ENCODE measurements at places on chromosomes 2 and 18. TPM values are rescaled to one million over a fixed set of nuclear protein-coding genes. Genes with fewer than 3 reads are reported as not detected.

- H3K4me3 ChIP-seq, result no peak overlapping the region
- no peaks in the 10 kb centered on the region for H3K36me3 ChIP-seq
- DNase-seq, result no peak
- peaks cover 13% of the 10 kb centered on the region for H3K4me1 ChIP-seq
Observed at GRCh38 chr2:237575869-237576862, 9.8 kb downstream of the PRLH start.

- peaks cover 9% of the 10 kb centered on the region for H3K4me1 ChIP-seq
- no peak overlapping the region for H3K27ac ChIP-seq
- DNase-seq, result no peak
- peaks cover 21% of the 10 kb centered on the region for H3K36me3 ChIP-seq
- H3K27me3 ChIP-seq, result no peaks in the 10 kb centered on the region
- H3K4me3 ChIP-seq, result no peak overlapping the region
Observed at GRCh38 chr2:48467637-48468036, 62.3 kb upstream of the STON1 start.

GRCh38 chr18:44679914-44680272, 795 bp upstream of the SETBP1 start:
- H3K27ac ChIP-seq, result no peak overlapping the region
- DNase-seq, result no peak
- H3K4me1 ChIP-seq, result no peaks in the 10 kb centered on the region
- H3K36me3 ChIP-seq, result no peaks in the 10 kb centered on the region

Gene PIGN
- 22.6 TPM for total RNA-seq

DNA sequence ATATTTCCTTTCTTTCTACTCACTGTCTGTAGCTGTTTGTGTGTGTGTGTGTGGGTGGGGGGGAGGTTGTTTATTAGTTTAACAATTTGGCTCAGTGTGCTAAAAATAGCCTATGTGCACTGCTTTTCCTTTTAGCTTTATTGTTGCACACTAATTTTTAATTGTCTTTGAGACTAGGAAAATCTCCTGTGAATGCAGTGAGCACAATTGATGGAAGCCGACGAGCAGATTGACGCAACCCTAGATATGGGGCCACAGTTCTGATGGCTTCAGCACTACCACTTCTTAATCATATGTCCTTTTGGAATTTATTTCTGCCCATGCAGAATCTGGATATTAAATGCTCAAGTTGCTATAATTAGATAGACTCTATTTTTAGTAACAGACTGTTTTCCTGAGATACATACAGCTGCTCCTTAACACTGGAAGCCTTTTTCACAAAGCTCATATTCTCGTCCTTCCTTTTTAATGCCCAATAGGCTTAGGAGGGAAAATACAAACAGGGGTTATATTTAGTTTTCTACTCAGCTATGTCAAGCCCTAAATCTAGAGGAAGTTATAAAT, 109.1 kb downstream of the IRS1 start:
- H3K4me1 ChIP-seq, result peaks cover 25% of the 10 kb centered on the region
- H3K36me3 ChIP-seq, result no peaks in the 10 kb centered on the region
- H3K27ac ChIP-seq, result no peak overlapping the region
- no peak for DNase-seq
- no peak overlapping the region for H3K4me3 ChIP-seq

- no peak overlapping the region for H3K27ac ChIP-seq
- H3K36me3 ChIP-seq, result no peaks in the 10 kb centered on the region
- no peak overlapping the region for H3K4me3 ChIP-seq
- peaks cover 24% of the 10 kb centered on the region for H3K27me3 ChIP-seq
- DNase-seq, result no peak
- peaks cover 7% of the 10 kb centered on the region for H3K4me1 ChIP-seq
Observed at GRCh38 chr2:41872646-41873045, 175.2 kb upstream of the PKDCC start.

DNA sequence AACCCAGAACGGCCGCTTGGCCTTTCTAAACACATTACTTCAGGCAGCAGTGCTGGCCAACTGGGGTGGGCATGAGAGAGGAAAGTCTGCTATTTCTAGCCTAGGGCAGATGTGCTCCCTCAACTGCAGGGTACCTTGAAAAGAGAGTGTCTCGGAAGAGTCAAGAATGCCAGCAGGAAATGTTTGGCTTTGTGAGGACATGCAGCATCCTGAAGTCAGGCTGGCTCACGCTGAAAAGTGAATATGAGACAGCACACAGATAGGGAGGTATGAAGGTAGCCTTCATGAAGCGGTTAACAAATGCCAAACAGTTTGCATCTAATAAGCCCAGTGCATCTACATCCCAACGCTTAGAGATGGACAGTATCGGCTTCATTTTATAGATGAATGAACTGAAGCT, 65.0 kb upstream of the NCKAP5 start:
- peaks cover 39% of the 10 kb centered on the region for H3K4me1 ChIP-seq
- no peaks in the 10 kb centered on the region for H3K27me3 ChIP-seq
- H3K36me3 ChIP-seq, result no peaks in the 10 kb centered on the region

DNA sequence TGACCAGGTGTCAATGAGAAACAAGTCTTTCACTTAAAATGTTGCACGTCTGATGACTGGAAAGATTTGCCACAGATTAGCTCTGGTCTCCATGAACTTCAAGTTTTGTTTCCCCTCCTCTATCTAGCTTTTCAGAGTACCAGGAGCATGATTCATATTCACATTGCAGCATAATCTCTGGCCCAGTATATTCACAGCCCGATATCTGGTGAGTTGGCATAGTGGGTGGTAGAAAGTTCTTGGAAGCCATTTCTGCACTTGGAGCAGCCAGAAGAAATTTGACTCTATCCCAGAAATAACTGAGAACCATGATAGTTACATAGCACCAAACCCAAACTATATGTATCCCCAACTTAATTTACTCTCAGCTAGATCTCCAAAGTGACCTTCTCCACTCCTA, 503.9 kb downstream of the PID1 start:
- no peaks in the 10 kb centered on the region for H3K36me3 ChIP-seq
- DNase-seq, result peak; percentile 23
- no peak overlapping the region for H3K27ac ChIP-seq
- H3K27me3 ChIP-seq, result no peaks in the 10 kb centered on the region

GRCh38 chr2:71746946-71747501, 293.7 kb downstream of the DYSF start:
- H3K27ac ChIP-seq, result peak overlapping the region; percentile 80
- peaks cover 4% of the 10 kb centered on the region for H3K27me3 ChIP-seq
- H3K36me3 ChIP-seq, result peaks cover 11% of the 10 kb centered on the region
- H3K4me1 ChIP-seq, result peaks cover 70% of the 10 kb centered on the region

DNA sequence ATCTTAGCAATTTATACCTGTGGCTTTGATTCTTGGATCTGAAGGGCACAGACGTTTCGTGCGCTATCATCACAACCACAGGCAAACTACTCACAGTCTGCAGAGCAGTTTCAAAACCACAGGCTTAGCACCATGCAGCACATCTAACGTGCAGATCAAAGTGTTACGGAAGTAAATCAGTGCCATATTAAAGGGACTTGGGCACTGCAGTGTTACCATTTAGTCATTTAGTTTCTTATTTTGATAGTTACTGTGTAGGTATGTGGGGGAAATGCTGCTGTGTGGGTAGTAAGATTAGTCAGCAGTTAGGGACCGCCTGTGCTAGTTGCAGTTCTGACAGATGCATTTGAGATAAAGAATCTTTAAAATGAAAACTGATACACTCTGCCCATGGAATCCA, 384.0 kb downstream of the NBAS start:
- peak overlapping the region; percentile 22 for H3K27ac ChIP-seq
- no peaks in the 10 kb centered on the region for H3K27me3 ChIP-seq
- H3K4me1 ChIP-seq, result peaks cover 20% of the 10 kb centered on the region
- H3K36me3 ChIP-seq, result peaks cover 24% of the 10 kb centered on the region
- H3K4me3 ChIP-seq, result peak overlapping the region; percentile 28
- peak; percentile 35 for DNase-seq

- no peak overlapping the region for H3K27ac ChIP-seq
- no peak for DNase-seq
- no peak overlapping the region for H3K4me3 ChIP-seq
- H3K27me3 ChIP-seq, result peaks cover 2% of the 10 kb centered on the region
- peaks cover 16% of the 10 kb centered on the region for H3K4me1 ChIP-seq
Observed at GRCh38 chr2:188122985-188123384, 168.7 kb upstream of the GULP1 start.

Gene KIF5C
- total RNA-seq, result 0.38 TPM

- peaks cover 31% of the 10 kb centered on the region for H3K27me3 ChIP-seq
- H3K4me3 ChIP-seq, result peak overlapping the region; percentile 91
- DNase-seq, result no peak
- no peaks in the 10 kb centered on the region for H3K36me3 ChIP-seq
- H3K4me1 ChIP-seq, result peaks cover 34% of the 10 kb centered on the region
Observed at GRCh38 chr2:241219030-241219382, 30.5 kb downstream of the ANO7 start.

GRCh38 chr2:156826341-156826933, 390.3 kb downstream of the GPD2 start:
- H3K4me1 ChIP-seq, result peaks cover 10% of the 10 kb centered on the region
- H3K27ac ChIP-seq, result 0 out of 2 replicates have a peak overlapping the region, but pooled peaks have one; percentile 2
- H3K4me3 ChIP-seq, result no peak overlapping the region
- H3K36me3 ChIP-seq, result no peaks in the 10 kb centered on the region
- H3K27me3 ChIP-seq, result peaks cover 3% of the 10 kb centered on the region

GRCh38 chr2:238817891-238818290, 30.0 kb upstream of the TWIST2 start:
- no peaks in the 10 kb centered on the region for H3K36me3 ChIP-seq
- DNase-seq, result no peak
- H3K4me1 ChIP-seq, result peaks cover 28% of the 10 kb centered on the region
- H3K27ac ChIP-seq, result no peak overlapping the region
- H3K4me3 ChIP-seq, result no peak overlapping the region

- DNase-seq, result no peak
- H3K36me3 ChIP-seq, result peaks cover 25% of the 10 kb centered on the region
- H3K4me1 ChIP-seq, result peaks cover 29% of the 10 kb centered on the region
- H3K4me3 ChIP-seq, result no peak overlapping the region
- H3K27ac ChIP-seq, result peak overlapping the region; percentile 3
Observed at GRCh38 chr2:148721991-148722777, 77.6 kb downstream of the EPC2 start.

DNA sequence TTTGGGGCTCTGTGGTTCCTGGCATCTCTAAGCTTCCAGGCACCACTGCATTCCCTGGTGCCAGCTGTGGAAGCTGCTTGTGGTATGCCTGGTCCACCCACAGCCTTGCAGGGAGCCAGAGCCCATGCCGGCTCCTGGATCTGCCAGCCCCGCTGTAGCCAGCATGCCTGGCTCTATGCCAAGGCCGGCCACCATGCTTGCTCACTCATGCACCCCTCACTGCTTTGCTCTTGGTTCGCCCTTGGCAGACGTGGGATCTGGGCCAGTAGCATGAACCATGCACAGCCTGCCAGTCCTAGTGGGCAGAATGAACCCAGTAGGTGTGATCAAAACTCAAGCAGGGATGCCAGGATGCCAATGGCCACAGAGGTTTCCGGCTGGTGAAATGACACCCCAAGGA, 634.2 kb upstream of the TMEFF2 start:
- H3K27ac ChIP-seq, result no peak overlapping the region
- DNase-seq, result no peak
- H3K4me3 ChIP-seq, result no peak overlapping the region
- H3K27me3 ChIP-seq, result no peaks in the 10 kb centered on the region

GRCh38 chr18:52875725-52876124, 535.7 kb downstream of the DCC start:
- no peak overlapping the region for H3K27ac ChIP-seq
- H3K36me3 ChIP-seq, result no peaks in the 10 kb centered on the region
- H3K27me3 ChIP-seq, result no peaks in the 10 kb centered on the region
- no peak for DNase-seq

Gene IL18R1
- total RNA-seq, result not detected

GRCh38 chr18:59359576-59359952, 499 bp upstream of the LMAN1 start:
- peaks cover 45% of the 10 kb centered on the region for H3K4me1 ChIP-seq
- peaks cover 29% of the 10 kb centered on the region for H3K36me3 ChIP-seq
- no peak for DNase-seq

Gene RAX
- total RNA-seq, result not detected

Gene RBKS
- 3.2 TPM for total RNA-seq

- DNase-seq, result no peak
- no peak overlapping the region for H3K27ac ChIP-seq
- H3K36me3 ChIP-seq, result no peaks in the 10 kb centered on the region
- H3K4me1 ChIP-seq, result 0 out of 2 replicates have a peak, but pooled peaks cover 6% of the 10 kb centered on the region
- H3K27me3 ChIP-seq, result peaks cover 15% of the 10 kb centered on the region
- no peak overlapping the region for H3K4me3 ChIP-seq
Observed at GRCh38 chr2:86420913-86421312, 20.3 kb upstream of the KDM3A start.

DNA sequence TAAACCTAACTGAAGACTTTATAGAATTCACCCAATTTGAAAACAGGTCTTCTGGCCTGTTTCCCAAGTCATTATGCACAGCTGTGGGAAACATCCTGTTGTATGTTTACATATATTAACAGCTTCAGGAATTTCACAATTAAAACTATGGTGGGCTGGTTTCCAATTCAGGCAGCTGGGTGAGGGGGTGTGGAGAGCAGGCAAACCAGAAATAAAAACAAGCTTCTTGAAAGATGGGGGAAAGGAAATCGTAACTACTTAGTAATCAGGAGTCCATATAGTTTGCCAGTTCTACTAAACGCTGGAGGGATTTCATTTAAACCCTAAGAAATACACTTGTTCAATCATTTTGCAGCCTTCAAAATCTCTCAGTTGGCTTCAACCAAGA, 22.8 kb downstream of the ATP8B1 start:
- H3K27ac ChIP-seq, result peak overlapping the region; percentile 94
- H3K27me3 ChIP-seq, result no peaks in the 10 kb centered on the region
- peak overlapping the region; percentile 87 for H3K4me3 ChIP-seq
- peaks cover 89% of the 10 kb centered on the region for H3K4me1 ChIP-seq

Gene MAL
- total RNA-seq, result not detected

- H3K27ac ChIP-seq, result no peak overlapping the region
- H3K4me3 ChIP-seq, result no peak overlapping the region
- H3K27me3 ChIP-seq, result peaks cover 9% of the 10 kb centered on the region
- peaks cover 42% of the 10 kb centered on the region for H3K4me1 ChIP-seq
- H3K36me3 ChIP-seq, result no peaks in the 10 kb centered on the region
- DNase-seq, result no peak
Observed at GRCh38 chr2:105442721-105443120, 43.9 kb upstream of the FHL2 start.

DNA sequence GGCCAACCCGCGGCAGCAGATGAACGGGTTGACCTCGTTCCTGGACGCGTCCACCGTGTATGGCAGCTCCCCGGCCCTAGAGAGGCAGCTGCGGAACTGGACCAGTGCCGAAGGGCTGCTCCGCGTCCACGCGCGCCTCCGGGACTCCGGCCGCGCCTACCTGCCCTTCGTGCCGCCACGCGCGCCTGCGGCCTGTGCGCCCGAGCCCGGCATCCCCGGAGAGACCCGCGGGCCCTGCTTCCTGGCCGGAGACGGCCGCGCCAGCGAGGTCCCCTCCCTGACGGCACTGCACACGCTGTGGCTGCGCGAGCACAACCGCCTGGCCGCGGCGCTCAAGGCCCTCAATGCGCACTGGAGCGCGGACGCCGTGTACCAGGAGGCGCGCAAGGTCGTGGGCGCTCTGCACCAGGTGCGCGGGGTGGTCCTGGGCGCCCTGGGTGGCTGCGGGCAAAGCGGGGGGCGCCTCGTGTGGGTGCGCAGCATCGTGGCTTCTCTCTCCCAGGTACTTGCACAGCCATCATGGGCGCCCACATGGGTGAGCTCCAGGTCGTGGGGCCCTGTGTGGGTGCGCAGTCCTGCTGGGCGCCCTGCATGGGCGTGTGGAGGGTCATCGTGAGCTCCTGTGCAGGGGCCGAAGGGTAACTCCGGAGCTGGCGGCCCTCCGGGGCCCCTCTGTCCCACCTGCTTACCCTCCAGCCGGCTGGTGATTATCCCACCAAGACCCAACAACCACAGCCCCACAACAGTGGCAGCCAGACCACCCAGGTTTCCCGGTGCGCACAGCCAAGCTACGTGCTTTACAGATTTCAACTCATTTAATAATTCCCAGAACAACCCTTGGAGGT, 64.2 kb downstream of the TPO start:
- H3K4me3 ChIP-seq, result no peak overlapping the region
- H3K36me3 ChIP-seq, result no peaks in the 10 kb centered on the region
- no peak overlapping the region for H3K27ac ChIP-seq
- DNase-seq, result no peak
- no peaks in the 10 kb centered on the region for H3K4me1 ChIP-seq

All from HFFc6 (cell line).